Stimulated activated CD8-positive, alpha-beta memory T cell treated with anti-CD3 and anti-CD28 coated beads, Interleukin-15, amount 100 ng/mL, for 1 hour (primary cell): ENCODE measurements at places on chromosomes 3 and 15.

GRCh38 chr3:139745831-139746230 lies 68.1 kb upstream of the NMNAT3 start:
- DNase-seq: no peak

DNA sequence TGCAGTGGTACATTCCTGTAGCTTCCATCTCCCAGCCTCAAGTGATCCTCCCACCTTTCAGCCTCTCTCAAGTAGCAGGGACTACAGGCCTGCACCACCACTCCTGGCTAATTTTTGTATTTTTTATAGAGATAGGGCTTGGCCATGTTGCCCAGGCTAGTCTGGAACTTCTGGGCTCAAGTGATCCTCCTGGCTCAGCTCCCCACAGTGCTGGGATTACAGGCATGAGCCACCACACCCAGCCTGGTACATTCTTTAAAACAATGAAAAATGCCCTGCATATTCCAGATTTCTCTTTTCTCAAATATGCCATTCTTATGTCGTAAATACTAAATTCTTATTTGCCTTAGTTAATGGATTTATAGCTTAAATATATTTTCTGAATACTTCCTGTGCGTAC lies 581.4 kb downstream of the MECOM start:
- DNase-seq: no peak

DNA sequence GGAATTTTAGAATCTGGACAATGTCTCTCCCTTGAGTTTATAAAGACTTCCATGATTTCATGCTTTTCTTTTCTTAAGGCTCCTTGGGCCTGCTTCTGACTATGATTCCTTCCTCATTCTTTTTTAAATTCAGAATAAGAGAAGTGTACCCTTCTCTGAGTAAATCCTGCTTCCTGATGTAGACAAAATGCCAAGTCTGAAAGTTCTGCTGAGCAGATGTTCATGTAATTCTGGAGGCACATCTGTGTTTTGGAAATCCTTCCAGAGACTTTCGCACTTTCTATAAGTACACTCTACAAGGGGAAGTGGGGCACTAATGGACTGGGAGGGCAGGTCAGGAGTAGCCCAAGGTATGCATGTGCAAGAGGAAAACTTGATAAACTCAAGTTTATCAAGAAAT lies 24.8 kb downstream of the TPM1 start:
- no peak for DNase-seq

DNA sequence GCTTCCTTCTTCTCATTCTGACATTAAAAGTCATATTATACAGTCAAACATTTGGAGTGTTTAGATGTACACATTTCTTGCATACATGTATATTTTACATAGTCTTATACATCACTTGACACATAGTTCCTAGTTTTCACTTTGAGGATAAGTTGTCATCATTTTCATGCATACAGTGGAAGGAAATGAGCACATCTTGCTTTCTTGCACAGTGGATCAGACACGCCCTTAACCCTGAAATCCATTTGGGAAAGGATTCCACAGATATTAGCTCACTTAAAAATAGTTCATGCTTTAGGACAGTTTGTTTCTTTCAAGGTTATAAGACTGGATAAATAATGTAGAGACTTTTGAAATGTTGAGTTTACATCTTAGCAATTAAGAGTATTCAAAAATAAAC lies 148.6 kb upstream of the MME start:
- DNase-seq: no peak

DNA sequence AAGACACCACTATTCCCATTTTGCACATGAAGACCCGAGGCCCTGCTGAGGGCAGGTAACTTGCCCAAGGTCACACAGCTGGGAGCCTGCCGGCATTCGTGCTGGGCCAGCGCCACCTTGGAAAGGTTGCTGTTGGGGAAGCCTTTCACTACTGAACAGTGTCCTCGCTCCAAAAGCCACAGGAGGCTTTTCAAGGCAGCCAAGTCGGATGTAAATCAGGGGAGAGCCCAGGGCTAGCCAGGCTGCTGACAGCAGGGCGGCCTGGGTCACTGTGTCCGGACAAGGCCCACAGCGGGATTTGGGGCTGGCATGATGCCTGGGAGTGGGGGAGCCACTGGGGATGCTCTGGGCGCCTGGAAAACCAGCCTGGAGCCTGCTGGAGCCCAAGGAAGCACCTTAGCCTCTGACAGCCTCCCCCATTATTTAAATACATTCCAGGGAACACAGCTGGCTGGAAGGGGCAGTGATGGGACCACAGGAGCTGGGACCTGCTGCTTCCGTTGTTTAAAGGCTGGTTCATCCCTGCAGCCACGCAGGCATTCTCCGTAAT lies 10.5 kb downstream of the SLC6A6 start:
- DNase-seq: no peak

- DNase-seq: no peak
Observed at GRCh38 chr15:70512772-70513362, 250.5 kb downstream of the UACA start.

GRCh38 chr3:177119829-177120228 lies 77.5 kb downstream of the TBL1XR1 start:
- no peak for DNase-seq

DNA sequence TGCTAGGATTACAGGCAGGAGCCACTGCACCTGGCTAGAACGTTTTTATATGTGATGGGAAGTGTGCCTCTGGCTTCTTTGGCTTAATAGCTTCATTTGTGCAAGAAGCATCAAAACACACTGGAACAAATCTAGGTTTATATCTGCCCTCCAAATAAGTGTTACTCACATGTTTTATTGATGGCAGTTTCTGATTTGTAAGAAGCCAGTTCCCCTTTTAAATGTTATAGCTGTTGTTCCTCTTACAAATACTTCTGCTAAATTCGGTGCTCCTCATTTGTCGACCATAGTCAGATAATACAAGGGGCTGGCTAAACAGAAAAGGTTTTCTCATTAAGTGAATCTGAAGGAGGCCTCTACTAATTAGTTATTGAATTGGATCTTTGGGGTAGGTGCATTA lies 307.1 kb upstream of the SEMA6D start:
- DNase-seq: no peak

- no peak for DNase-seq
Observed at GRCh38 chr15:60798821-60799220, 319.9 kb upstream of the ICE2 start.

DNA sequence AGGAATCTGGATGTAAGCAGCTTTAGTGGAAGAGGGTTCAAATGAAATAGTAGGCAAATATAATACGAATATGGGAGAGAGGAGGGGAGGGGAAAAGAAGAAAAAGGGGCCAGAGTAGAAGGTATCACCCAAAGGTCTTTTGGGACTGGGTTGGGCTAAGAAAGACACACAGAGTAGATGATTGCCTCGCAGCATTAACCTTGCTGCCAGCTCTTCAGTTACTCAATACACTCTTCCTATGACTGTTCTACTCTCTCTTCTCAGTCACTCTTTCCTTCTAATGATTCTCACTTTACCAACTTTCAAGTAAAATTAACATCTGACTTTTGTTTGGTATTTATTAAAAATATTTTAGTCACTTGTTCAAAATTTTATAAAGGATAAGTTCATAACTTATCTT lies 52.8 kb downstream of the CLASP2 start:
- no peak for DNase-seq

DNA sequence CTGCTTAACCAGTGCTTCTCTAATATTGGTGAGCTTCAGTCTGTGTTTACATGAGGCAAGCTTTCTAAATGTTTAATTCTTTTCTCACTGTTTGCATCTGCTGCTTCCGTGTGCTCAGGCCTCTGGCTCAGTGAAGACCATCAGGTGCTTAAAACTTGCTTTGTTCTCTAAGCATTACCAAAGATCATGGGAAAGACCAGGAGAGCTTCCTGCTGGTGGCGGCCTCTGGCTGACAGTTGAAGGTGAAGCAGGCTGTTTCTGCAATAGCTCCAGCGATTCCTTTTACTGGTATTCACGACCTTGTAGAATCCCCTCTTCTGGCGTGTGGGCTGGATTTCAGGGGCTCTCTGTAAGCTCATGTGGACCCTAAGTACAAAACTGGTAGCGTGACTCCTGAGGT lies 45.1 kb downstream of the EDEM1 start:
- no peak for DNase-seq

GRCh38 chr3:13066236-13066635 lies 7.0 kb downstream of the IQSEC1 start:
- DNase-seq: no peak

DNA sequence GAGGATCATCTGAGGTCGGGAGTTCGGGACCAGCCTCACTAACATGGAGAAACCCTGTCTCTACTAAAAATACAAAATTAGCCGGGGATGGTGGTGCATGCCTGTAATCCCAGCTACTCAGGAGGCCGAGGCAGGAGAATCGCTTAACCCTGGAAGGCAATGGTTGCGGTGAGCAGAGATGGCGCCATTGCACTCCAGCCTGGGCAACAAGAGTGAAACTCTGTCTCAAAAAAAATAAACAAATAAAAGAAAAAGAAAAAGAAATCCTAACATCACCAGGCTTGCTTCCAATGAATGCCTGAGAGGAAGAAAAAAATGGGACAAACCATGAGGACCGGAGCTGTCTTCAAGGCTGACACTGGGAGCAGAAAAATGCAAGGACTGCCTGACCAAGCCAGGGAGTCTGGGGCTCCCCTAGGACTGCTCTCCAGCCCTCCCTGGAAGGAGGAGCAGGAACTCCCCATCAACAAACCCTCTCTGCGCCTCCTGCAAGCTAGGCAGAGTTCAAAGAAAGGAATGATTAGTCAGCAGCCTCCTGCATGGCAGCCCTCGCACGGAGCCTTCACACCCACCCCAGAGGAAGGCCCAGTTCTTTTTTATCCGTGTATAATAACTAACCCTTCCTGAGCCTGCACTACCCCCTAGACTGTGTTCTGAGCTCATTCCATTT lies 55.4 kb downstream of the NUP210 start:
- DNase-seq: no peak

DNA sequence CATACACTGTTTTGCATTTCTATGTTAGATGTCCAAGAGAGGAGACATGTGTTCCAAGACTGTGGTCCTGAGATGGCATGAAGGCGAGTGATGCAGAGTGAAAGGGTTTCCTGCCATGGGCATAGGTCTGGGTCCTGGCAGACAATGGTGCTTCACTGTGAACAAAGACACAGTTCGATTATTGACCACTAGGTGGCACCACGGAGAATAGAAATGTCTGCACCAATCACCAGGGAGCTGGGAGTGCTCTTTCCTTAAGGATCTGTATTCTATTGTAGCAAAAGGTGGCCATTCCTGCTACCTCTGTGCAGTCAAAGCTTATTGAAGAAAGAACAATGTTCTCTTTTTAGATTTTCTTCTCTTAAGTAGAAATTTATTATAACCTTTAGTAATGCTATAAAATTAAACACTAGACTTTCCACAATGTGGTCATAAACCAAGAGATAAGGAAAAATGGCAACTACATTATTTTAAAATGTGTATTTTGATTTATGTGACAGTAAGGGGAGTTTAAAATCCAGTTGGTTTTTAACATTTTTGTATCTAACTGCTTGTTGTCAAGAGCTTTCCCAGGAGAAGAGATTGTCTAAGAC lies 88.7 kb downstream of the GABRG3 start:
- DNase-seq: no peak

DNA sequence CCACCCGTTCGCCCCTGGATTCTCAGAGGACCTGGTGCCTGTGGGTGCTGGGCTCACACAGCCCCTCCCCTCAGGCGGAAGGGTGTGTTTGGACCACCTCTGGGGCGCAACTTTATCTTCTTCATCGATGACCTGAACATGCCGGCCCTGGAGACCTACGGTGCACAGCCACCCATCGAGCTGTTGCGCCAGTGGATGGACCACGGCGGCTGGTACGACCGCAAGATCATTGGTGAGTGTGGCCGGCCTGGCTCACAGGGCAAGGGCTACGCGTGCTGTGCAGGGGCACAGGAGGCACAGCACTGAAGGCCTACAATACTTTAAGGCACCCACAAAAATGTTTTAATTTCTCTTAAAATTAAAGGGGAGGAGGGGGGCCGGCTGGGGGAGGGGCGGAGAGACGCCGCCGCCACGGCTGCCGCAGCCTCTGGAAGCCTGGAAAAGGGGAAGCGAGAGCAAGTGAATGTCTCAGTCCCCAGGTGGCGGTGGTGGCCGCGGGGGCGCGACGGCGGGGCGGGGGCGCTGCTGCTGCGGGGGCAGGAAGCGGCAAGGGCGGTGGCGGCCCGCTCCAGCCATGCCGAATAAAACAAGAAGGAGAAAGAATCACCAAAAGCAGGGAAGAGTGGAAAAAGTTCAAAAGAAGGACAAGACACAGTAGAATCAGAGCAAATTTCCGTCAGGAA lies 56.8 kb downstream of the DNAH1 start:
- DNase-seq: no peak

DNA sequence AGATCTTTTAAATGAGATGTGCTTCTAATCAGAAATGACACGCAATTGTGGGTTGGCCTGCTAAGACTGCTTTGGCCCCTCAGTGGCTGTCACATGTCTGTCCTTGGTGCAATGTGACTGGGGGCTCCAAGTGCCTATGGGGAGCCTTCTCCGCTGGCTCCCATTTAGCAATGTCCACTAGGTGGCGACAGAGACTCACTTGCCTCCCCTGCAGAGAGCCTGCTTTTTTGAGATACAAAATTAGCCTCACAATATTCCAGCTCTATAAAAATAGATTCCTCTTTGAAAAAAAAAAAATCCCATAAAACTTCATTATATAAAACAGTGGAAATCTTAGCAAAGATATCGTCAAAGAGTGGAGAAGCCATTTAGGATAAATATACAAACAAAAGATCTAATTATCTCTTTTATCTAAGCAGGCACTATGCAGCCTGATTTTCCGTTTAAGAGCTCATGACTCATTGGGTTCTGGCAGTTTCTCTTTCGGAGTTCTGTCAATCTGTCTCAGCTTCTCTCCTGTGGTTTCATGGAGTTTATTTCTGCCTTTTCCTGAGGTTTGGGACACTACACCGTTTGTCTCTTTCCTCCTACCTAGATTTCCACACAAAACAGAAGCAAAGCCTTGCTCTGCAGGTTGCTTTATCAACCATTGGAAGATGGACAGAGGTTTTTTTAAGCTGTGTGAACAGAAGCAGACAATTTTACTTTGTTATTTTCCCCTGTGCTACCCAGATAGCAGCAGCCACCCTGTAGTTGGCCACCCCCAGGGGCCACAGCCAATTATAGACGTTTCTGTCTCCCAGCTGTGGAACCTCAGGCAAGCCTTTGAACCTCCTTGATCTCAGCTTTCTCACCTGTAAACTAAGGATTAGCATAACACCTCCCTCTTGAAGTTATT lies 68.4 kb upstream of the TNFAIP8L3 start:
- DNase-seq: peak; percentile 16
